Heart right ventricle (tissue), 16 donors: ENCODE measurements at places on chromosomes 11 and 22.

DNA sequence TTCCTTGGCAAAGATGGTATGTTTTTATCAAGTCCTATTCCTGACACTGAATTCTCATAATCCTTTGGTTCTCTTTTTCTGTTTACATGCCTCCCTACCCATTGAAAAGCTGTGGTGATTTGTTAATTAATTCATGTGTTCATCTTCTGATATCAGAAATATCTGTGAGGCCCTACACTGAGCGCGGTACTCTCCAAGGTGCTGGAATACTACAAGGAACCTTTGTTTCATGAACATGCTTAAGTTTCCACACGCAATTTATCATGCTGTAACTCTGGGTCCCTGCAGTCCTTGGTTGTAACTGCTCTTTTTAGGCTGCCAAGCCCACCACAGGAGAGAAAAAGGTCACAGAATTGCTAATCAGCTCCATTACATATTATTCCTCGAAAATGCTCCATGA, 331.8 kb downstream of the FAT3 start:
- no peaks in the 10 kb centered on the region for H3K36me3 ChIP-seq
- no peaks in the 10 kb centered on the region for H3K4me1 ChIP-seq
- H3K27ac ChIP-seq, result no peak overlapping the region
- H3K27me3 ChIP-seq, result no peaks in the 10 kb centered on the region

- H3K27me3 ChIP-seq, result no peaks in the 10 kb centered on the region
- no peak overlapping the region for H3K27ac ChIP-seq
- H3K4me1 ChIP-seq, result peaks cover 27% of the 10 kb centered on the region
- DNase-seq, result no peak
- no peaks in the 10 kb centered on the region for H3K36me3 ChIP-seq
Measured at GRCh38 chr22:40612291-40612751, 24.2 kb downstream of the MRTFA start.

DNA sequence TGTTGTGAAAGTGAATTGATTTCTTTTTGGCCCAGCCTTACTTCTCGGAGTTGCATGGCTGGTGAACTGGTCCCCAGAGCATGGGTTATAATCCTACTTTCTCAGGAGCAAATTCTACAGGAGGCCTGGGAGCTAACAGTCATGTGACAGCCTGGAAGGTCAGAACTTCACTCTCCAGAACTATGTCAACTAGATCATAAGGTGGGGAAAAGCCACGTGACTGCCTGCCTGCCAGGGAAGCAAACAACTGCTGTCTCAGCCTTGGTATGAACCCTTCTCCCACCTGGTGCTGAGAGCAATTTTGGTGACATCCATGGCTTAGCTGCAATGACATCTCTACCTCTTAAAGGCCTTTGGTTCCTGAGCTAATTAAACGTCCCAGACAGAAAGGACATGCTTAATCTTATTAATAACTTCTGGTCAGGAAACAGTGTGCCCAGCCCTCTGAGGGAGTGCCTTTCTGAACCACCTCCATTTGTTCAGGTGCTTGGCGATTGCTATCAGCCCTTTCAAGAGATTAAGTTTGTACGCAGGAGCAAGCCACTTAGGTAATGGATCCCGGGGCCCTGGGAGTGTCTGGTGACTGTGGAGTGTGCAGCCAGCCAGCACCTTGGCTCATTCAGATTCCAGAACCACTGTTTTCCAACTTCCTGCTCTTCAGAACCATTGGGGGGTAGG, 1.4 kb upstream of the CREB3L1 start:
- H3K27me3 ChIP-seq, result no peaks in the 10 kb centered on the region
- no peak overlapping the region for H3K4me3 ChIP-seq
- H3K27ac ChIP-seq, result no peak overlapping the region
- H3K4me1 ChIP-seq, result peaks cover 77% of the 10 kb centered on the region
- no peaks in the 10 kb centered on the region for H3K36me3 ChIP-seq
- no peak for DNase-seq

DNA sequence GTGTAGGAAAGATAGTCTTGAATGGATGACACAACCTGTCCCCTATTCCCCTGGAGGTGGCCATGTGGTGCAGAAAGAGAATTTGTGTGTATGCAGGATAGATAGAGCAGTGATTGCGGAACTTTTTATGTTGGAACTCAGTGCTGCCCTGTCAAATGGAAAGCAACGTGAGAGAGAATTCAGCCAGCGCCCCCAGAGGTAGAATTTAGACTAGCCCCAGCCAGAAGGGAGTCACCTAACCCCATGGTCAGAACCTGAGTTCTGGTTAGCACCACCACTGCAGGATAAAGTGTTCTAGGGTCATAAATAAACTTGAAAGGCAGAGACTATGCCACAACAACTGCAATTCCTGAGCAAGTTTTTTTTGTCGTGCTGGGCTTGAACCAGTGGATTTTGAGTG, 152.9 kb upstream of the GRIA4 start:
- no peaks in the 10 kb centered on the region for H3K4me1 ChIP-seq
- H3K27me3 ChIP-seq, result no peaks in the 10 kb centered on the region
- H3K4me3 ChIP-seq, result no peak overlapping the region
- no peak for DNase-seq
- no peaks in the 10 kb centered on the region for H3K36me3 ChIP-seq
- no peak overlapping the region for H3K27ac ChIP-seq

DNA sequence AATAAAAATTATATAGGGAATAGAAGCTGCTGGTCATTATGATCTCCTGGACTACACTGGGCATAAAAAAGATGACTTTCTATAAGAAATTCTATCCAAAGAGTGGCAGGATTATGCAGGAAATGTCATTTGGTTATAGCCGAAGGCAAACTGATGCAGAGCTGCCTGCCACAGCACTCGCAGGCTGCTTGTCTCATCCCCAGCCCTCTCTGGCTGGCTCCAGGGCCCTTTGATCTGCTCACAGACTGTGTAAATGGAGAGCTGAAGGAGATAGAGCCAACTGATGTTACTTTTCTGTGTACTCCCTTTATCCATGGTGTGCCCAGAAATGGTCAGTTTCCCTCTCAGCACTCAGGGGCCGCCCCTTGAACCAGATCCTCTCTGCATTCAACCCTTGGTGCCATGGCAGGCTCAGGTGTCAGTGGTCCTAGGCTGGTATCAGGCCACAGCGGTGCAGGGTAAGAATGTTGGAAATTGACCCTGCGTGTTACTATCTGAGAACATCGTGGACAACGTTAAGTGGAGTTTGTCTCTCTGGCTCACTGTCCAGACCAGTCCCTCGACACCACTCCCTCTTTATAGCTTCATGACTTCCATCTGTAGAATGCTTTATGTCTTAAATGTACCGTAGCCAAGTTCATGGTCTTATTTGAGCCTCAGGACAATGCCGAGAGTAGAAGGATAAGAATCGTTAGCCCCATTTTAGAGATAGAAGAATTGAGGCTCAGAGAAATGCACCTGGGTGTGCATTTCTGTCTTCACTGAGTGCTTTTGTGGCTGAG, 27.8 kb downstream of the TEAD1 start:
- no peaks in the 10 kb centered on the region for H3K36me3 ChIP-seq
- no peak overlapping the region for H3K27ac ChIP-seq
- no peaks in the 10 kb centered on the region for H3K27me3 ChIP-seq
- peaks cover 41% of the 10 kb centered on the region for H3K4me1 ChIP-seq
- no peak overlapping the region for H3K4me3 ChIP-seq

GRCh38 chr11:74123008-74123448, 47.8 kb downstream of the C2CD3 start:
- no peak overlapping the region for H3K4me3 ChIP-seq
- no peaks in the 10 kb centered on the region for H3K4me1 ChIP-seq
- no peak overlapping the region for H3K27ac ChIP-seq
- no peak for DNase-seq
- H3K36me3 ChIP-seq, result peaks cover 23% of the 10 kb centered on the region
- H3K27me3 ChIP-seq, result no peaks in the 10 kb centered on the region

DNA sequence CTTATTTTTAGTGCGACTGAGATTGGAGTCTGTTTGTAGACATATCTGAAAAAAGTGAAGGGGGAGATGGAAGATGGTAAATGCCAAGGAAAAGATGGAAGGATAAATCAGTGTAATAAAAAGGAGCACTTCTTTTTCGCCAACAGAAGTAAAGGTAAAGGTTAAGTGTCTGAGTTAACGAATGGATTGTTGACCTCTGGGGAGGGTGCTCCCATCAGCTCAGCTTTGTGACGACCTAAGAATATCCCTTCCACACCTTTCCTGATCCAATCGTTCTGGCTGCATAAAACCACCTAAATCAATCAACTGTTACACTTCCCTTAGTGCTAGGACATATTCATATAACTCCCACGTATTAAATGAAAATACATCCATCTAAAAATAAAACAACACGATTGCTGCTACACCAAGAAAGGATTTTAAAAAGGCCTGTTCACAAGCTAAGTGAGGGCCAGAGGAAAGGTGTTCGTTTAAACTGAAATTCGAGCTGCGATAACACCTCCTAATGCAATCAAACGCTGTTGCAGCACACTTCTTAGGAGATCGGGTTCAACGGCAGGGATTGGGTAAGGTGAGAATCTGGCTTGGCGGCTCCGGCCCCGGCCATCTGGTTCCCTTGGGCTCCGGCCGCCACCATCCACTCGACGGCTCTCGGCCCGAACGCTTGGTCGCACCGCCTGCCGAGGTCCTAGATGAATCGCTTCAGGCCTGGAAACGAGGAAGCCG, 658 bp downstream of the C11orf71 start:
- H3K27me3 ChIP-seq, result no peaks in the 10 kb centered on the region
- DNase-seq, result no peak

DNA sequence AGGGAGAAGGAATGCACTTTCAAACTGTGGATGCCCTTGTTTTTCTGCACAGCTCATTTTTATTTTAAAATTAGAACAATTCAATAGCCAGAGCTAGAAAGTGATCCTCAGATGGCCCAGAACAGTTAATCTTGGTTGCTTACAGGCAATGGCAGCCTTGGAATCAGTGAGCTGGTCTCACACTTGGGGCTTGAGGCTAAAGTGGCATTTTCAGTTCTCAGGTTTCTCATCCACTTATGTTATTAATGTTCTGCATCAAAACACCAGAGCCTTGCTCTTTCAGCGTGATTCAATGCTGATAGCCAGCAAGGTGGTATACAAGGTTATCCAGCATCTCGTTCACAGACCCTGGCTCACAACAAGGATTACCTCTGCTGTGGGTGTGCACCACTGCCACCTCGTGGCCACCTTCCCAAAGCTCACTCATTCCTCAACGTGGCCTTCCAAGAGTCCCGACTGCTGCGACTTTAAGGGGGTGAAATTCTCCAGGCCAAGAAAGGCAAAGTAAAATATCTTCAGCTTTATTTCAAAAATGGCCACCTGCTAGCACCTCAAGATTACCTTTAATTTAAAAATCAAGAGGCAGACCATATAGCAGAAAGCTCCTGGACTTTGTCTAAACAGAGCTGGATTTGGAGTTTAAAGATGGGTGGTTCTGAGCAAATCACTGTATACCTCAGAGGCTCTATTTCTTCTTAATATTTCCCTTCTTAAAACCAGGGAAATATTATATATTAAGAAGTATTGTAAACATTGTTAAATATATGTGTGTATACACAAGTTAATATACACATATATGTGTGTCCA, 34.2 kb upstream of the FSHB start:
- no peak overlapping the region for H3K4me3 ChIP-seq
- DNase-seq, result peak; percentile 62
- H3K27me3 ChIP-seq, result no peaks in the 10 kb centered on the region
- no peak overlapping the region for H3K27ac ChIP-seq
- H3K4me1 ChIP-seq, result no peaks in the 10 kb centered on the region

DNA sequence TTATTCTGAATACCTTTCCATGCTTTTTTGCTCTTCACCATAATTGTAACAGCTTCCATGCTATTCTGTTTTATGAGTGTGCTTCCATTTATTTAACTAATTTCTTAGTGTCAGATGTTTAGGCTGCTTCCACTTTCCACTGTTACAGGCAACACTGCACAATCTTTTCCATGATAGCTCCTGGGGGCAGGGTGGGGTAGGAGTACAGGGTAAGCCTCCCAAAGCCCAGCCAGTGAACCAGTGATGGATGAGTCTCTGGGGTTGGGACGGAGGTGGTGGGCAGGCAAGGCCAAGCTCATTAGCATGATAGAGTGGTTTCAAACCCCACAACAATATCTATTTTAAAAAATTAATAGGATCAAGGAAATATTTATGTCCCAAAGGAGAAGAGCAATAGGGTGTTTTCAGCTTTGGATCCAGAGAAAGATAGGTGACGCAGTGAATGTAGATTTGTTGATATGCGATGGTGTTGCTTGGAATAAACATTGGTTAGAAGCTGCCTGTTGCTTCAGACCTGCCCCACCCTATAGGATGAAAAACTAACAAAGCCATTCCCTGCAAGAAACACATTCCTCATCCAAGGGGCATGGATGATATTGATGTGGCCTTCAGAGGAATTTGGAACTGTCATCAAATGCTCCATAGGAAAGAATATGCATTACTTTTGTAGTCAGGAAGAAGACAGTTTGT, 17.1 kb upstream of the ELF5 start:
- H3K4me3 ChIP-seq, result no peak overlapping the region
- peaks cover 5% of the 10 kb centered on the region for H3K27me3 ChIP-seq
- no peaks in the 10 kb centered on the region for H3K36me3 ChIP-seq
- no peak overlapping the region for H3K27ac ChIP-seq
- DNase-seq, result no peak

DNA sequence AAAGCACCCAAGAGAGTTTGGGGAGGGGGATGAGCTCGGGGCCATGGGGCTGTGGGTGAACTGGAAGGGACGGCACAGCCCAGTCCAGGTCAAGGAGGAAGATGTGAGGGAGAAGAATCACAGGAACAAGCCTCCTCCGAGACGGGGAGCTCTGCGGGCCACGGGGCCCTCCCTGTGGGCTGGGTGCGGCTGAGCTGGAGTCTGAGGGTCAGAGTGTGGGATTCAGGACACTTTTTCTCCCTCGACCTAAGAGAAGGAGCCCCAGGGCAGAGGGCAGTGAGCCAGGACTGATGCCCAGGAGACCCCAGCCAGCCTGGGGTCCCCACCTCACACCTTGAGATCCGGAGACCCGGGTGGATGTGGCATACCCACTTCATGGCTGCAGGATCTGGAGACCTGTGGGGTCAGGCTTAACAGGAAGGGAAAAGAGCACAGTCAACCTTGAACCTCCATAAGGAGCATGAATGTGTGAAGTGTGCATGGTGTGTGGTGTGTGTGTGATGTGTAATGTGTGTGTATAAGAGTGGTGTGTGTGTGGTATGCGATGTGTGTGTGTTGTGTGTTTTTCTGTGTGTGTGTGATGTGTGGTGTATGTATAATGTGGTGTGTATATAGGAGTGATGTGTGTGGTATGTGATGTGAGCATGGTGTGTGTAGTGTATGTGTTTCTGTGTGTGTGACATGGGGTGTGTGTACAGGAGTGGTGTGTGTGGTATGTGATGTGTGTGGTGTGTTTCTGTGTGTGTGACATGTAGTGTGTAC, 504.6 kb downstream of the BRD1 start:
- H3K36me3 ChIP-seq, result no peaks in the 10 kb centered on the region
- no peak overlapping the region for H3K27ac ChIP-seq
- H3K27me3 ChIP-seq, result peaks cover 46% of the 10 kb centered on the region
- no peak overlapping the region for H3K4me3 ChIP-seq

DNA sequence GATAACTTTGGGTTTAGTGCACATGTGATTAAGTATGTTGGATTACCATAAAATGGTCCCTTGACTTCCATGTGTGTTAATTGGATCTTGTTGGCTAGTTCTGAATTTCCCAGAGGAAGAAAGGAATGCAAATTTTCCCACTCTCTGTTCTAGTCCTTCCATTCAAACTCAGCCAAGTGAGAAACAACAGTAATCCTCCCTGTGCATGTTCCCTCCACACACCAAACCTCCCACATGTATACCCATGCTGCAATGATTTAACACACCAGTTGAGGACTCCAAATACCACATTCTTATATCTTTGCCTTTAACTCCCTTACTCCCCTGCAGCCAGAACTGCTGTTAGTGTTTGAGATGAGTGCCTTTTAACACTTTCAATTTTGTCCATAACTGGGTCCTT, 1158.9 kb downstream of the DLG2 start:
- no peak overlapping the region for H3K4me3 ChIP-seq
- no peaks in the 10 kb centered on the region for H3K27me3 ChIP-seq
- DNase-seq, result no peak
- no peaks in the 10 kb centered on the region for H3K4me1 ChIP-seq
